SJSA1 (cell line): ENCODE measurements at places on chromosomes 16 and 17.

- H3K27me3 ChIP-seq = no peaks in the 10 kb centered on the region; the same call in 1 of the 2 replicates
- peak; percentile 48 for DNase-seq
- H3K4me3 ChIP-seq = no peak overlapping the region
- H3K27ac ChIP-seq = no peak overlapping the region
- H3K36me3 ChIP-seq = no peaks in the 10 kb centered on the region
These were observed 339.8 kb upstream of the PSMD7 start for GRCh38 chr16:73956587-73957494.

GRCh38 chr17:81917565-81918332, at the start of gene SIRT7:
Gene SIRT7 (minus strand): TSS chr17:81918176. CDS start chr17:81918131, 45 bp downstream.
- H3K36me3 ChIP-seq = peaks cover 76% of the 10 kb centered on the region
- H3K27me3 ChIP-seq = no peaks in the 10 kb centered on the region
- H3K4me3 ChIP-seq = peak within 1 kb of the TSS; percentile 97
- peak; percentile 80 for DNase-seq
- no peak within 1 kb of the TSS for H3K27ac ChIP-seq

- peak overlapping the region; percentile 19 for H3K4me3 ChIP-seq
- no peak for DNase-seq
- H3K27ac ChIP-seq = no peak overlapping the region
These were observed 40.5 kb upstream of the ACSF3 start for GRCh38 chr16:89052890-89053724.

- no peak for DNase-seq
- peaks cover 13% of the 10 kb centered on the region for H3K27me3 ChIP-seq
- peak overlapping the region; percentile 48 for H3K4me3 ChIP-seq
These were observed 4.4 kb upstream of the HOXB5 start for GRCh38 chr17:48597778-48598631.

DNA sequence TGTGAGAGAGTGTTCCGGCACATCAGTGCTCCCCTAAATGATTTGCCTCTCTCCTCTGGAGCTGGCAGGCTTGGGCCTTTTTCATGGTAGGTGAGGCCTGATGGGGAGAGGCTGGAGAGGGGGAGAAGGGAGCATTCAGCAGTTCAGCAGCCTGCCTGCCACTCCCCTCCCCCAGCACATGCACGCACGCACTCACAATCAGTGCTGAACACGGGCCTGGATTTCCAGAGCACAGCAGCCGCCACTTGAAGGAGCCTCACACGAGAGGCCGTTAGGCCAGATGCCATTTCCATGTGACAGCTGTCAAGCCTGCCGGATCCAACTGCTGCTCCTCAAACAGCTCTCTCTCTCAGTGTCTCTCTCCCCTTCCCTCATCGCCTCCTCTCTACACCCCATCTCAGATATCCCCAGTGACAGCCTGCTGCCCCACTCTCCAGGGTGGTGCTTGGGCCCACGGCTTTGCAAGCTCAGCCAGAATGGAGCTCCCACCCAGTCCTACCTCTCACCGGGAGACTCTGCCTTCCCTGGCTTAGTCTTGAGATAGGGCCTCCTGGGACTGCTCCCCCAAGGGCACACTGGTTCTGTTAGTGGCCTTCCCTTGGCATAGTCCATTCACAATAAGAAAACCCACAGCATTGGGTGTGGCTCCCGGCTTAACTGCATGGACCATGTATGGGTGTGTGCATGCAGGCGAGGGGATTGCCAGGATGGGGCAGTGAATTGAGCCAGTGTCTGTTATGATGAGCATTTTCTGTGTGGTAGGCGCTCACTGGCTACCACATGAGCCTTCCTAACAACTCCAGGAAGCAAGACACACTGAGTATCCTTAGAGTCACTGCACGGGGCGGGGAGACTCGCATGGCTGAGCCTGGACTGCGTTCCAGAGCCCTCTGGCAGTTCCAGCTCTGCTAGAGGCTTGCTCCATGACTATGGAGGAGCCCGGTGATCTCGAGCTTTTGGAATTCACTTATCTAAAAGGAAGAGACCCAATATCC, 226.2 kb downstream of the CCDC182 start:
- no peaks in the 10 kb centered on the region for H3K27me3 ChIP-seq
- no peak overlapping the region for H3K4me3 ChIP-seq
- DNase-seq = no peak
- peaks cover 37% of the 10 kb centered on the region for H3K4me1 ChIP-seq

GRCh38 chr17:46764709-46765401, 53.6 kb downstream of the WNT3 start:
- peaks cover 35% of the 10 kb centered on the region for H3K4me1 ChIP-seq
- H3K27ac ChIP-seq = peak overlapping the region; percentile 24
- DNase-seq = peak; percentile 85
- no peaks in the 10 kb centered on the region for H3K27me3 ChIP-seq
- no peak overlapping the region for H3K4me3 ChIP-seq

GRCh38 chr16:29806641-29807425, 504 bp downstream of the MAZ start:
- peak; percentile 79 for DNase-seq
- H3K27ac ChIP-seq = peak overlapping the region; percentile 67
- peaks cover 72% of the 10 kb centered on the region for H3K36me3 ChIP-seq
- no peaks in the 10 kb centered on the region for H3K27me3 ChIP-seq
- H3K4me3 ChIP-seq = peak overlapping the region; percentile 58

DNA sequence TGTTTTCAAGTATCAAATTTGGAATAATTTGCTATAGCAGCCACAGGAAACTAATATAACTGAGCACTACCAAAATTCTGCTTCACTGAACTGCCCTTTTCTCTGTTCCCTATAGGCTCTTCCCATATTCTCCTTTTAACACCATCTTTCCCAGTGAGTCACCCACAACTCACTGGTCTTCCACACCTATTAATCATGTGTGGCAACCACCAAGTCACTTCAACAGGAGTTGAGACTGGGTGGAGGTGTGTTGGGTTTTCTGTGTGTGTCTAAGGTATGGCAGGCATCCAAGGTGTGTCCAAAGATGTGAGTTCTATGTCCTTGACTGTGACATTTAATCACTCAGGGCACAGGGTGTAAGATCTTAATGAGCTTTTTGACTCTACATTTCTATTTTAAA, 610.0 kb upstream of the CDH11 start:
- no peaks in the 10 kb centered on the region for H3K36me3 ChIP-seq
- no peak overlapping the region for H3K4me3 ChIP-seq
- H3K27me3 ChIP-seq = 0 out of 2 replicates have a peak, but pooled peaks cover 3% of the 10 kb centered on the region
- DNase-seq = no peak

DNA sequence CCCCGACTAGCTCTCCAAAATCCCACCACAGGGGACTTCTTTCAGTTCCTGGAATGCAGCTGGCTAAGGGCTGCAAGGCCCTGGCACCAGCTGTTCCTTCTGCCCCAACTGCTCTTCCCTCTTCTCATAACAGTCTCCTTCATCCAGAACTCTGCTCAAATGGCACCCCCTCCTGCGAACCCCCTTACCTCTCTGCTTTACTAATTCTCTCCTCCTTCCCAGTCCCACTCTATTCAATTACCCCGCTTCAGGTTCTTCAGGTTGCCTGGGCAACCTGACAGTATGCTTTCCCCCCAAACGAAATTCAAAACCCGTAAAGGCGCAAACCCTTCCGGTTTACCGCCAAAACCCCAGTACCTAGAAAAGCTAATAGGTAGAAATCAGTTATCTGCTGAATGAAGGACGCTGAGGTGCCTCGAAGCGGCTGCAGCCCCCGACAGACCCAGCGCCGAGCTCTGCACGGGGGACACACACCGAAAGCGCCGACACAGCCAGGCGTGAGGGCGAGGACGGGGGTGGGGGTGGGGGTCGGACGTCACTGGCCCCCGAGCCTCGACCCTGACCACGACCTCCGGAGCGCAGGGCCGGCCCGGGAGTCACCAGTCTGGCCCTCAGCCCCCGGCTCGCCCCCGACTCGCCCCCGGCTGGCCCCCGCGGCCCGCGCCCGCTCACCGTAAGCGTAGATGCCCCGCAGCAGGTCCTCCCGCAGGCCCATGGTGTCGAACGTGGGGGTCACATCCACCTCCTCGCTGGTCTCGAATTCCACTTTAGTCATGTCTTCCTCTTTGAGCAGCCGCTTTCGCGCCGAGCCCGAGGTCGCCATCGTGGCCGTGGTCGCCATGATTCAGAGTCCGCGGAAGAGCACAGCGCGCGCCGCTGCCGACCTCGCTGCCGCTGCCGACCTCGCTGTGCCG, 550 bp downstream of the EIF4A3 start:
- peak overlapping the region; percentile 41 for H3K27ac ChIP-seq
- H3K4me1 ChIP-seq = peaks cover 21% of the 10 kb centered on the region

DNA sequence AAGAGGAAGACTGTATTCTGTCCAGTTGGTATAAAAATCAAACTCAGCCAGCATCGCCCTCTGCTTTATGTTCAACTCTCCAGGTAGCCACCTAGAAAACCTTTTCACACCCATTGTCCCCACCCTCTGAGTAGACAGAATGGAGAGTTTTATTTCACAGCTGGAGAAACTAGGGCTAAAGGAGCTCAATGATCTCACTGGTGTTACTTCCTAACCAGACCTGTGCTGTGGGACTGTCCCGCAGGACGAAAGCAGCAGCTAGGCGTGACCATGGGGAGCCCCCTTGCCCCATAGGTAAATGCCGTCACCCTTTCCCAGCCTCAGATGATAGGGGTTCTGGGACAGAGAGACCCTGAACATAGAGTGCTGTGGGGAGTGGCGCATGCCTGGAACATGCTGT, 67.7 kb downstream of the CYLD start:
- H3K4me1 ChIP-seq = no peaks in the 10 kb centered on the region
- no peaks in the 10 kb centered on the region for H3K27me3 ChIP-seq
- no peak overlapping the region for H3K4me3 ChIP-seq

GRCh38 chr16:49179714-49180330, 101.8 kb downstream of the CBLN1 start:
- no peak overlapping the region for H3K27ac ChIP-seq
- H3K4me3 ChIP-seq = no peak overlapping the region
- H3K36me3 ChIP-seq = no peaks in the 10 kb centered on the region
- no peaks in the 10 kb centered on the region for H3K27me3 ChIP-seq
- no peak for DNase-seq

DNA sequence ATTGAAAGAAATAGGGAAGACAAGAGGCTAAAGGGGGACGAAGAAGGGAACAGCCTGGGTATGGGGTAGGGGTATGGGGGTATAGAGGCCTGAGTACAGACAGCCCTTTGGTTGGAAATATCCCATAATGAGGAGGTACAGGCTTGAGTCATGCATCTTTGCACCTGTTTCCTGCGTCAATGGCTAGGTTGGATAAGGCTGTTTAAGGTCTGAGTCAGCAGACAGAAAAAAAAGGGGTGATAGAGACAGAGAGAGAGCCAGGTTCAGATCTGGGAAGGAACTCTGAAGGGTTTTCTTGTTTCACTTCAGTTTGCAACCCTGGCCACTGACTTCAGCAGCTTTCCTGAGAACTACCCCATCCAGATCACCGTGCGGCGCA, 8.5 kb downstream of the FNDC8 start:
- no peak overlapping the region for H3K27ac ChIP-seq
- DNase-seq = no peak
- no peaks in the 10 kb centered on the region for H3K4me1 ChIP-seq
- H3K27me3 ChIP-seq = no peaks in the 10 kb centered on the region

GRCh38 chr16:24953721-24954120, 61.4 kb downstream of the ARHGAP17 start:
- no peak for DNase-seq
- no peak overlapping the region for H3K27ac ChIP-seq
- no peaks in the 10 kb centered on the region for H3K27me3 ChIP-seq

DNA sequence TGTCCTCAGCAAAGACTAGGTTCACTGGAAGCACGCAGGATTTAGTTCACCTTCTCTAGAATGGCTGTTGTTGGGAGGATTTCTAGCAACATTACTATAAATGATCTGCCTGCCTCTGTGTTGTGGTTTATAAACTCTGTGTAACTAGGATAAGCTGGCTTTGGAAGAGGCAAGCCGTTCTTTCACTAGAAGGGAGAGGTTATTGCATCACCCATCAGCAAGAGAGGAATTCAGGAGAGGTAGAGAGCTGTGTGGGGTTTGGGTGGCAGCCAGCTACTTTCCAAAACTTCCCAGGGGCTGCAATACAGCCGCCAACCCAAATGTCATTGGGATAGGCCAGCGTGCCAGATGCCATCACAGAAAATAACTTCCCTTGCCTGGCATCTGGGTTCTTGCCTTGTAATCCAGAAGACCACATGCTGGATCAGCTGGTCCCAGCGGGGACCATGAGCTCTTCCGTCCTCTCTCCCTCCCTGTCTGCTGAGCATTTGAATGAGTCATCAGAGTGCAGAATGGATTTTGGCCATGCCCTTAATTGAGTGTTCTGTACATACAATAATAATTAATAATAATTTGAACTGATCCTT, 95.7 kb upstream of the RBFOX1 start:
- H3K27me3 ChIP-seq = no peaks in the 10 kb centered on the region
- H3K4me1 ChIP-seq = no peaks in the 10 kb centered on the region
- no peak overlapping the region for H3K27ac ChIP-seq
- no peak for DNase-seq
- no peaks in the 10 kb centered on the region for H3K36me3 ChIP-seq

GRCh38 chr16:77786186-77786847, 2.0 kb upstream of the VAT1L start:
- DNase-seq = no peak
- H3K36me3 ChIP-seq = no peaks in the 10 kb centered on the region
- H3K4me3 ChIP-seq = no peak overlapping the region
- peaks cover 12% of the 10 kb centered on the region for H3K4me1 ChIP-seq
- peaks cover 44% of the 10 kb centered on the region for H3K27me3 ChIP-seq
